ENCODE measurements at places on chromosomes 1 and 21. TPM values are rescaled to one million over a fixed set of nuclear protein-coding genes. Genes with fewer than 3 reads are reported as not detected.

The OLIG2 gene
- not detected for total RNA-seq

The POTED gene
- not detected for total RNA-seq

The KRTAP12-2 gene
- total RNA-seq: not detected

The SPEN gene
- 20.5 TPM for total RNA-seq

The SLC44A5 gene
- not detected for total RNA-seq

The TAF13 gene
- total RNA-seq: 287 TPM

The CHRNB2 gene
- total RNA-seq: under 0.01 TPM

The OVAAL gene
- not detected for total RNA-seq

The S100A5 gene
- total RNA-seq: not detected

The OR2L8 gene
- not detected for total RNA-seq

The SLC1A7 gene
- total RNA-seq: 3.8 TPM

The OR2L3 gene
- not detected for total RNA-seq

The CELA3B gene
- not detected for total RNA-seq

The TNFSF18 gene
- 0.09 TPM for total RNA-seq

The TAL1 gene
- 0.08 TPM for total RNA-seq

The FCGR2B gene
- total RNA-seq: not detected

The BLZF1 gene
- total RNA-seq: 56.7 TPM

The GJA9 gene
- 0.09 TPM for total RNA-seq

The TPTE gene
- total RNA-seq: not detected

The OR2AK2 gene
- total RNA-seq: not detected

The LIN28A gene
- not detected for total RNA-seq

The NR0B2 gene
- not detected for total RNA-seq

The RAP1A gene
- total RNA-seq: 21.9 TPM

The ZNF593OS gene
- total RNA-seq: not detected

The APCS gene
- total RNA-seq: not detected

The SLC26A9 gene
- not detected for total RNA-seq

The SPRR1B gene
- not detected for total RNA-seq

The HEYL gene
- not detected for total RNA-seq

The C1orf141 gene
- 0.65 TPM for total RNA-seq

Data from fibroblast of the aortic adventitia (primary cell).